Activated CD8-positive, alpha-beta memory T cell treated with anti-CD3 and anti-CD28 coated beads, Interleukin-2, amount 10 ng/mL, durations not matched to agents 7 days and 5 days (primary cell): ENCODE measurements at places on chromosomes 13 and 19. TPM values are rescaled to one million over a fixed set of nuclear protein-coding genes. Genes with fewer than 3 reads are reported as not detected.

GRCh38 chr13:59471106-59471505 is 692.6 kb downstream of the DIAPH3 start:
- no peaks in the 10 kb centered on the region for H3K4me1 ChIP-seq
- peaks cover 6% of the 10 kb centered on the region for H3K27me3 ChIP-seq
- H3K36me3 ChIP-seq, result no peaks in the 10 kb centered on the region
- no peak for DNase-seq

GRCh38 chr13:32025730-32026129 is 5.8 kb upstream of the FRY start:
- H3K4me3 ChIP-seq, result no peak overlapping the region
- peaks cover 2% of the 10 kb centered on the region for H3K4me1 ChIP-seq
- no peak overlapping the region for H3K27ac ChIP-seq
- DNase-seq, result no peak

- H3K36me3 ChIP-seq, result no peaks in the 10 kb centered on the region
- no peak within 1 kb of the TSS for H3K4me3 ChIP-seq
- no peak within 1 kb of the TSS for H3K27ac ChIP-seq
- no peaks in the 10 kb centered on the region for H3K4me1 ChIP-seq
Measured at GRCh38 chr19:41844601-41845000, at the start of gene LYPD4. Gene LYPD4, minus strand, starts transcription at chr19:41844683. Its CDS starts 5,398 bp downstream, at chr19:41839285.

The TEX101 gene
- not detected for total RNA-seq

The CASP14 gene
- not detected for total RNA-seq

The BST2 gene
- 361 TPM for total RNA-seq
